ENCODE measurements at places on chromosomes 2 and 18. TPM values are rescaled to one million over a fixed set of nuclear protein-coding genes. Genes with fewer than 3 reads are reported as not detected.

CRYBA2 gene
- not detected for total RNA-seq

REG1B gene
- total RNA-seq = 1.4 TPM

SERPINB2 gene
- total RNA-seq = not detected

ARHGAP25 gene
- 1.9 TPM for total RNA-seq

TDRD15 gene
- not detected for total RNA-seq

TBC1D8 gene
- total RNA-seq = 298 TPM

ATP8B1 gene
- total RNA-seq = 1.6 TPM

TTN gene
- 6,577 TPM for total RNA-seq

SERPINB12 gene
- not detected for total RNA-seq

RAB6C gene
- total RNA-seq = not detected

CFC1B gene
- not detected for total RNA-seq

PSMG2 gene
- total RNA-seq = 56.6 TPM

SFTPB gene
- total RNA-seq = not detected

ALPG gene
- not detected for total RNA-seq

LRP2 gene
- total RNA-seq = not detected

UGT1A3 gene
- total RNA-seq = not detected

MEP1B gene
- not detected for total RNA-seq

PAX8 gene
- 2.2 TPM for total RNA-seq

GAREM2 gene
- 1.0 TPM for total RNA-seq
